Aorta (tissue), 5 donors: ENCODE measurements at places on chromosomes 6 and 20. TPM values are rescaled to one million over a fixed set of nuclear protein-coding genes. Genes with fewer than 3 reads are reported as not detected.

- DNase-seq, result no peak
Observed at GRCh38 chr6:56889492-56889891, 65.4 kb upstream of the BEND6 start.

DNA sequence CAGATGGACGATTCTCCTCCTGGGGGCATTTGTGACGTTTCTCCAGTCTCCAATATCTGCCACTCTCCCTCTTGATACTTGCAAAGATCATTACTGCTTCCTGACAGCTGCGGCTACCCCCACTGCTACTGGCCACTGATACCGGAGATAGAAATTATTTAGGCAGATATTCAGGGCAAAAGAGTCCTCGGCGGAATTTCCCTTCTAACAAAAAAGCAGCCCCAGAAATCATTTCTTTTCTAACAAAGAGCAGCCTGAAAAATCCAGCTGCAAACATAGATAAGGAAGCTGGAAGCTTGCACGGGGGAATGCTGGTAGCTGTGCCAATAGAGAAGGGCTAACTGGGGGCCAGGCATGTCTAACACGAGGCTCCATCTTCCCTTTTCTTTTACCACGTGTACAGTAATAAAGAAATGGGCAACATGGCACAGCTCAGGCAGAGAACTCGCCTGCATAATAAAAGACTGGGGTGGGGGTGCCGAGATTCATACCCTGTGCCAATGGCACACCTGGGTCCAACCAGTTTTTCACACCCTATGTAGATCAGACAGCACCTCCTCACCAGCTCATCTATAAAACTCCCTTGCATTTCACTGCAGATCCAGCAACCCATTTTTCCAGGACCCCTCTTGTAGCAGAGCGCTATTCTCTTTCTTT is 6.1 kb downstream of the TP53RK start:
- DNase-seq, result no peak

GRCh38 chr6:149471801-149472200 is 13.0 kb downstream of the ZC3H12D start:
- DNase-seq, result no peak

The GABRR2 gene
- total RNA-seq, result 3.3 TPM

The RPP21 gene
- 26.7 TPM for total RNA-seq

GRCh38 chr6:42276034-42276890 is 58.6 kb upstream of the MRPS10 start:
- DNase-seq, result no peak

DNA sequence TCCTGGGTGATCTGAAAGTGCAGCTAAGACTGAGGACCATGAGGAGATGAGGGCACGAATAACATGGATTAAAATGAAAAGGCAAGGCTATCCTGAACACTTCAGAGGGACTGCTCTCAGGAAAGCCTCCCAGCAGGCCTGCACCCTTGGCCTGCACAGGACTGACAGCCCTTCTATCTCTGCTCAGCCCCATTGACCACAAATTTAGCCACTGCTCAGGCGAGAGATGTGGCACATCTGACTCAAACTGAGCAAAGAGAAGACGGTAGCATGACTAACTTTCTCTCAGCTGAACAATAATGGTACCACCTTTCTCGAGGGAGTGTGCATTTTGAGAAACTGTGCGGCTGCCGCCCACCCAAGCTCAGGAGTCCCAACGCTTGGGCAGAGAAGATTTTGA is 257.5 kb downstream of the ADGB start:
- DNase-seq, result no peak

DNA sequence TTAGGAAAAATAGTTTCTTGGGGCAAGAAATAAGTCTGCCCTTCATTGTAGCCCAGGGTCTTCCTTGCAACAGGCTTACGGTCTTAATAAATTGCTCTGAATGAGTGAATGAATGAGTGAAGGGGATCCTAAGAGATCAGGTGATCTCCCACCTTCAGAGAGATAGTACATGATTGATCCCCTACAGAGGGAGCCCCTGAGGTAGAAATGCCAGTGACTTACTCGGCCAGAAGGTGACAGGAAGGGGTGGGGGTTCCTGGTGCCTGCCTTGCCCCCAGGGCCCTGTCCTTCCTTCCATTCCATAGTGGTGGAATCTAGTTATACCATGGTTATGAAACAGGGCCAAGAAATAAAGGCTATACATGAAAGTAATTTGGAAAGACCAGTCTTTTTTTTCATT is 215.3 kb upstream of the SSTR4 start:
- no peak for DNase-seq
